NCI-H1436 (cell line): ENCODE measurements at places on chromosomes 13 and 19.
A peak's percentile ranks its signal among the peaks of the same experiment; 100 is the strongest.

DNA sequence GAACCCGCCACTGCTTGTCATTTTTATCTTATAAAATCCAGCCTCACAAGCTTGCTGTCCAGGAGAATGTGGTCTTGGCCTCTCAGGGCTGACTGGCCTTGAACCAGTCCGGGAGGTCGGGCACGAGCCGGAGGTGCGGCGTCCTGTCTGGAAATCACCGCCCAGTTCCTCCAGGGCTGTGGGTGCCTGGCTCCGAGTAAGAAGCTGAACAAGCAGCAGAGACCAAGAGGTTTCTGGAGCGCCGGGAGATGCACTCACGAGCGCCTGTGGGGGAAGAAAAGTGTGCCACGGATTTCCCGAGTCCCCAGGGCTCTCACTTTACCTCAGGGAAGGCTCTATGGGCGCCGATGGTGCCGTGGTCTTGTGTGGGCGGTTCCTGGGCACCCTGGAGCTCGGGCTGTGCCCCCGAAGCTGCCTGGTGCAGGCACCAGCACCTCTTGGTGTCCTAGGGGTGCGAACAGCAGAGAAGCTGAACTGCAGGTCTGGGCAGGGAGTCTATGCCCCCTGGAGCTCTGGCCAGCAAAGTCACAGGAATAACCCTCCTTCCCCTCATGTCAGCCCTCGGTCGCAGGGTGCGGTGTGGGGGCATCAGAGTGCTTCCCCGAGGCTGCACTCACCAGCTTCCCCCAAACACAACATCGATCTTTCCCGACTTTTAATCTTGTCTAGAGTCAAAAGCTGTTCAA lies 50.0 kb downstream of the GAS6 start:
- DNase-seq, result no peak

- peak; percentile 70 for DNase-seq
Measured at GRCh38 chr13:54742984-54743383, 1714.4 kb downstream of the OLFM4 start.

DNA sequence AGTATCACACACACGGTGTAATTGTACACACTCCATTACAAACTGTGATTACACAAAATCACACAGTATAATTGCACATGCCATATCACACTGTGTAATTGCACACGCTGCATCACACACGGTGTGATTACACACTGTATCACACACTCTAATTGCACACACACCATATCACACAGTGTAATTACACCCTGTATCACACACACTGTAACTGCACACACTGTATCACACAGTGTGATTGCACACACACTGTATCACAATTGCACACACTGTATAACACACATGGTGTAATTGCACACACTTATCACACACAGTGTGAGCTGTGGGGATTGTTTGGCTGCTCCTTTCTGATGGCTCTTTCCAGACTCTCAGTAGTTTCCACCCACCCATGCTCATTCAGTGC lies 162.6 kb upstream of the SGCG start:
- no peak for DNase-seq

DNA sequence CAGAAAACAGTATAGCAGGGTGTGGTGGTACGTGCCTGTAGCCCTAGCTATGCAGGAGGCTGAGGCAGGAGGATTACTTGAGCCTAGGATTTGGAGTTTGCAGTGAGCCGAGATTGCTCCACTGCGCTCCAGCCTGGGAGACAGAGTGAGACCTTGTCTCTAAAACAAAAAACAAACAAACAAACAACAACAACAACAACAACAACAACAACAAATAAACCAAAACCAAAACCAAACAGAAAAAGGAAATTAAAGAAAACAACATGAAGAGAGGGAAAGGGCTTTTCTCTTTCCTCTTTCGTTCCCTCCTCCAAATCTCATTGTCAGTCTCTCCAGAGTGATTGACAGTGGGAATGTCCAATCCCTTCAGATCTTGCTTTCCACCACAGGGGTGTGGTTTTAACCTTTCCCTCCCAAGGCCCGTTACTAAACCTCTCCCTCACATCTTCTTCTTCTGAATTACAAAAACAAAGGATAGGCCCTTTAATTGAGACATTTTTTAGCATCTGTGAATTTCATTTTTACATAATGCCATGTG lies 341.2 kb downstream of the HS6ST3 start:
- no peak for DNase-seq

- no peak for DNase-seq
Measured at GRCh38 chr13:90272356-90272755, 1075.1 kb upstream of the MIR17HG start.

GRCh38 chr19:41478171-41478570 lies 35.2 kb downstream of the ERICH4 start:
- no peak for DNase-seq

- DNase-seq, result no peak
Measured at GRCh38 chr19:29193155-29193554, 19.8 kb downstream of the UQCRFS1 start.

DNA sequence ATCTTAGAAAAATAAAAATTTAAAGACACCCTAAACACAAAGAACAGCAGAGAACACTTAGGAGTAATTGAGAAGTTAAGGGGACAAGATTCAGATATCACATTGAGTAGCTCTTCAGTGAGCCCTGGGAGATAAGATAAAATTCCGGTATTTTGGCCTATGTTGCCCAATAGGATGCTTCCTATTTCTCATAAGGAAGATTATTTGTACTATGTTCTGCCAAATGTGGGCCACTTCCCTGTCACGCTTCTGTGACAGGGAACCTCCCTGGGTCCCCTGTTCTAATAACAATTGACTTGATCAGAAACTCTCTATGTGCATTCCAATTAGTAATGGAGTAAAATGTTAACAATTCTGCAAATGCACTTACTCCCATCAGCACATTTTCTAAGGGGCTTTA lies 310.7 kb downstream of the MYO16 start:
- no peak for DNase-seq

GRCh38 chr19:38055655-38056521 lies 148.9 kb downstream of the SIPA1L3 start:
- DNase-seq, result no peak

- DNase-seq, result no peak
Measured at GRCh38 chr13:29537736-29538651, 57.5 kb downstream of the SLC7A1 start.

GRCh38 chr19:42394751-42395150 lies 4.7 kb upstream of the CNFN start:
- no peak for DNase-seq

- DNase-seq, result no peak
Measured at GRCh38 chr19:34336781-34337271, 28.2 kb upstream of the GPI start.

DNA sequence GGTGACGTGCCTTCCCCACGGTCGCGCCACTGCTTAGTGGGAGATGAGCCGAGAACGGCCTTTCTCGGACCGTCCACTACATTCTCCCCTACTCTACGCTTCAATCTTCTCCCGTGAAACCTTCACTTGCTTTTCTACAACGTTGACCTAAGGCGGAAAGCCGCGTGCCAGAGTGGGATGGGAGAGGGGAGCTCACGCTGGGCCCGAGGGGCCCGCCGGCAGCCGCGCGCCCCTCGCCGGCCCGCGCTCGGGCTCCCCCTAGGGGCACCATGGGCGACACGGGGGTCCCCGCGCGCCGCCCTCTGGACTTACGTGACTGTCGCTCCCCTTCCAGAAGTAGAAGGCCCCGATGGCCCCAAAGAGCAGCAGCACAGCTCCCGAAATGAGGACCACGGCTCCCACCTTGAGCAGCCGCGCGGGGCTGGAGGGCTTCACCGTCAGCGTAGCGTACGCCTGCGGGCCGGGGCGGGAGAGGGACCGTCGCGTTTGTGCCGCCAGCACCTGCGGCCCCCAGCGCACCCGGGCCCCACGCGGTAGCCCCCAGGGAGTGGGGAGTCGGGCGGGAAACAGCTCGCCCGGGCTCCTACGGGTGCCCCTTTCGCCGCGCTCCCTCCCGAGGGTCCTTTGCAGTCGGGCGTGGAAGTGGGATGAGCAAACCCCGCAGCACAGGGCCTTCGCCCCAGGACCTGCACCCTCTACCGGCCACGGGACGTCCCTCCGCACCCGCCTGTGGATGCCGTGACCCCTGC lies 727 bp downstream of the CNMD start:
- no peak for DNase-seq

GRCh38 chr19:55228015-55228391 lies 560 bp downstream of the TMEM86B start:
- DNase-seq, result no peak

DNA sequence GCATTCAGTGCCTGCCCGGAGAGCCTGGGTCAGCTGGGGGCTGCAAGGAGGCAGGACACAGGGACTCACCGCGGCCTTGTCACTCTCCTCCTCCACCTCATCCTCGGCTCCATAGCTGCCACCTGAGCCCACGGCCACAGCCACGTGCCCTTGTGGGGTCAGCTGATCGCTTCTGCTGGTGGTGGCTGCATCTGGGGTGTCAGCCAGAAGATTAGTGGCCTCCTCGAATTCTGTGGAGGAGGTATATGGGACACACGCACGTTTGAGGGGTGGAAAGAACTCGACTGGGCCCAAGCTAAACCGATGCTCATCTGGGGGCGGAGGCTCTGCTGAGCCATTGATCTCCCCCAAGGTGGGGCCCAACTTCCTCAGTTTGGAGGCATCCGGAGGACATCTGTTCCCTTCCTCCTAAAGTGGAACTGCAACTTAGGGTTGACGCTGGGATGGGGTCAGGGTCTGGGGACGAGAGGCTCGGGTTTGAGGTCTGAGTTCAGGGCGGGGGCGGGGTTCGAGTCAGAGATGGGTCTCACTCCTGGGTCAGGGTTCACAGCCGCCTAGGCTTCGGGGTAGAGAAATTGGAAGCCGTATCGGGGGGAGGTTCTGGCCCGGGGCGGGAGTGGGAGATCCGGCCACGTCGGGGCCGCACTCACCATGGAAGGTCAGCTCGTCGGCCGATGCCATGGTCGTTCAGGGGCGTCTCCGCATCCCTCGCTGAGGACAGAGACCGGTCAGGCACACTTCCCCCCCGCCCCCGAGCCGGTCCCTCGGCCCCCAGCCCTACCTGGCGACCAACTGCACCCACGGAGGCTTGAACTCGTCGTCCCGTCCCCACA lies 493 bp downstream of the YIPF2 start:
- DNase-seq, result no peak

GRCh38 chr13:50537029-50537428 lies 306.5 kb downstream of the DLEU7 start:
- DNase-seq, result no peak

DNA sequence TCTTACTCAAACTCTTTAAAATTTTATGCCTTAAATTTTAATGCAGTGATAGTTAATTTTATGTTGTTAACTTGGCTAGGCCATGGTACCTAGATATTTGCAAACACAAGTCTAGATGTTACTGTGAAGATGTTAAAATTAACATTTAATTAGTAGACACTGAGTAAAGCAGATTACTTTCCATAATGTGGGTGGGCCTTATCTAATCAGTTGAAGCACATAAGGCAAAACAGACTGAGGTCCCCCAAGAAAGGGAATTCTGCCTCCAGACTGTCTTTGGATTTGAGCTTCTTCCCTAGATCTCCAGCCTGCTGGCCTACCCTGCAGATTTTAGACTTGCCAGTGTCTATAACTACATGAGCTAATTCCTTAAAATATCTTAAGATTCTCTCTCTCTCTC lies 294.0 kb downstream of the ENOX1 start:
- no peak for DNase-seq

DNA sequence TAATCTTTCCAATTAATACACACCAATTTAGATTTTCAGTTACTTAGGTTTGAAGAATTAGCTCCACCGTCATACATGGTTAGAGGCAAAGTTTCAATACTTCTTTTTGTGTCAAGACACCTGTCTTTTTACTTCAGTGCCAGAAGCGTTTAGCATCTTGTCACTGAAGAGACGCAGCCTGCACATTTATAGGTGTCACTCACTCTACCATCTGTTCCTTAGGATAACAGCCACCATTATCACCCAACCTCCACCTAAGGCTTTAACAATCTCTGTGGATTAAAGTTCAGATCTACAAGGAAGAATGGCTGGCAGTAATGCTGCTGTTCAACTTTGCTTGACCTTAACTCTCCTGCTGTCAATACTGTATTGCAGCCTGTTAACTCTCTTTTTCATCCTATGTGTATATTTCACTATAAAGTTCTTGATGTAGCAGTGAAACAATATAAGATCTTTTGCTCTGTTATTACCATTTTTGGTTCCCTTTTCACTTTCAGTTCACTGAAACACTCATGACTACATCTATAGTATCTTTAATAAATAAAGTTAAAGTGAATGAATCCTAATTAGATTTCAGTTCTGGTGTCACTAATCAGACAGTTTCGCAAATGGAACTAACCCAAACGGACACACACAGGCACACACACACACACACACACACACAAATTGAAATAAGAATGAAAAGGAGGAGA lies 435.6 kb downstream of the PCDH9 start:
- no peak for DNase-seq

GRCh38 chr13:49452725-49453457 lies 8.8 kb downstream of the SETDB2 start:
- no peak for DNase-seq

GRCh38 chr13:29954082-29955028 lies 103.9 kb upstream of the UBL3 start:
- DNase-seq, result no peak

DNA sequence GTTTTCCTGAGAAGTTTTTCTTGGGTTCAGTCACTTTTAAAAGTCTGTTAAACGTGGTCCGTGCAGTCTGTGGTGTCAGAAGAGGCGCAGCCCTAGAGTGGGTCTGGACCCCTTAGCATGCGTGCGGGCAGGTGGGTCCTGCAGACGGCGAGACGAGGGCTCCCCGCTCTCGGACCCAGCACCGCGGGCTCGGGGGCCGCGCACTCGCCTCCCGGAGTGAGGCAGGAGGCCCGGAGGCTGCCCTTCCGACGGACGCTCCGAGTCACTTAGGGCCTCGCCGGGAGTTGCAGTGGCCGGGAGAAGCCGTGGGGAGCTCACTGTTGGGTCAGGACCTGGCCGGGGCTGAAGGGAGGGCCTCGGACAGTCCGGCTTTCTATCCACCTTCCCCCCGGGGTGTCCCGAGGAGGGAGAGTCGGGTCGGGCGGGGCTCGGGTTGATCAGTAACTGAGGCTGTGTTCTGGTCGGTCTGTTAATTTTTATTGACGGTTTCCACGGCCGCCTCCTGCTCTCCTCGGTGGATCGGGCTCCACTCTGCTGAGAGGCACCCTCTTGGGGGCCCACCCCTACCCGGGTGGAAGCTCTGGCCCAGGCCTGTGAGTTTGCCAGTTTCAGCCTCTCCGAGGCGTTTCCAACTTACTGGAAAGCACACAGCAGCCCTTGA lies 1.3 kb downstream of the PTBP1 start:
- no peak for DNase-seq

DNA sequence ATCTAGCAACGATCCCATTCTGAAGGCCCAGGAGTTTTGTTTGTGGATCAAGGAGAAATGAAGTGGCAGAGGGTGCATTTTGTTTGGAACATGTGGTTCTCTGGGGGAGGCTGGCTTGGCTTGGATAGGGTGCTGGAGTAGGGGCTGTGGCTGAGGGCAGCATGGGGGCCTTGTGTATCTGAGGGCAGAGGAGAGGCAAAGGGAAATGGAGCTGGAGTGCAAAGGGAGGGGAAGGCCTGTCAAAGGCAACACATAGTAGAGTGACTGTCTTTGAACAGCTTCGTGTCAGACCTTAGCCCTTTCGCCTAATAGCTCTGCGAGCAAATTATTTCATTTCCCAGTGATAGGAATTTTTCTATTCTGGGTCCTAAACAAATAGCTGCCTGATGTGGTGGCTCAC lies 187.2 kb downstream of the KCNRG start:
- DNase-seq, result no peak

- DNase-seq, result no peak
Measured at GRCh38 chr19:42443944-42444398, 1.2 kb upstream of the CXCL17 start.

- DNase-seq, result no peak
Measured at GRCh38 chr19:1453525-1454364, 3.8 kb downstream of the APC2 start.
